ENCODE measurements at places on chromosomes 12 and 14.

- no peaks in the 10 kb centered on the region for H3K36me3 ChIP-seq
- H3K27me3 ChIP-seq = peaks cover 13% of the 10 kb centered on the region
- peaks cover 6% of the 10 kb centered on the region for H3K4me1 ChIP-seq
- peak overlapping the region; percentile 88 for H3K27ac ChIP-seq
- DNase-seq = peak; percentile 85
Measured at GRCh38 chr14:36503771-36504741, 16.0 kb downstream of the NKX2-1 start.

DNA sequence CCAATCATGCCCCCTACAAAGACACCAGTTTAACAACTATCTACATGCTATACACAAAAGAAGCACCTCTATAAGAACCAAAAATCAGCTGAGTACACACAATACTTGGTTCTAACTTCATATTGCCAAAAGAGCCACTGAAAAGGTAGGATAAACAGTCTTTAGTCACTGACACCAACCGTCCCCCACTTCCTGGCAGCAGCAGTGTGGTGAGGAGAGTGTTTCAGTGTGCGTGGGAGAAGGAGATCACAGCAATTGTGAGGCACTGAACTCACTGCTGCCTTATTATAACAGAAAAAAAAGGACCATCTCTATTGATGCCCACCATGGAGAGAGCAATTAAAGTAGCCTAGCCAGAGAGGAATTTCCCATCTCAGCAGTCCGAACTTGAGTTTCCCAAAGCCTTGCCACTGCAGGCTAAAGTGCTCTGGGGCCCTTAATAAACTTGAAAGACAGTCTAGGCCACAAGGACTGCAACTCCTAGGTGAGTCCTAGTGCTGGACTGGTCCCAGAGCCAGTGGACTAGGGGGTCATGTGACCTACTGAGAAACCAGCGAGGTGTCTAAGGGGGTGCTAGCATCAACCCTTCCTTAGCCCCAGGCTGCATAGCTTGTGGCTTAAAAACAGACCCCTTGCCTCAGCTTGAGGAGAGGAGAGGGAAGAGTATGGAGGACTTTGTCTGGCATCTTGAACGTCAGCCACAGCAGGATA, 37.1 kb upstream of the LMNTD1 start:
- DNase-seq = no peak
- H3K4me1 ChIP-seq = no peaks in the 10 kb centered on the region
- H3K27ac ChIP-seq = no peak overlapping the region
- no peaks in the 10 kb centered on the region for H3K36me3 ChIP-seq

DNA sequence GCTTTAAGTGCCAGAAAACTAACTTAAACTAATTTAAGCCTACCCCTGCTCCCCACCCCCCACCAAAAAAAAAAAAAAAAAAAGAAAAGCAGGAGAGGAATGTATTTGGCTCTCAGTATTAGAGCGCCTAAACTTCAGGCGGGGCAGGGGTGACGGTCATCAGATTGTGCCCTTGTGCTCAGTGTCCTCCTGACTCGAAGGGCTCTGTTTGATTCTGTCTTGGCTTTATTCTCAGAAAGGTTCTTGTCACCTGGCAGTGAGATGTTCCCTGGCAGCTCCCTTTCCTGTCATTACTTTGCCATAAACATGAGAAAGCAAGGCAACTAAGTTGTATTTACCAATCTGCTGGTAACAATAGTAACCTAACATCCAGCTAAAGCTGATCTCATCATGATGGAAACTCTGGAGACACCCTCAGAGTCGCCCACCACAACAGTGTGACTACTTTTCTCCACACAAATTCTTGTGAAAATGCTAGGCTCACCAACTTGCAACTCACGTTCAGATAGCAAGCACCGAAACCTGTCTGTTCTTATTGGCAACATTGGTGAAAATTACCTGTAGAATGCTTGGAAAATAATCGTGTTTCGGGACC, 39.0 kb upstream of the WNK1 start:
- H3K4me1 ChIP-seq = no peaks in the 10 kb centered on the region
- DNase-seq = no peak
- H3K4me3 ChIP-seq = no peak overlapping the region
- H3K36me3 ChIP-seq = no peaks in the 10 kb centered on the region
- H3K27ac ChIP-seq = no peak overlapping the region

DNA sequence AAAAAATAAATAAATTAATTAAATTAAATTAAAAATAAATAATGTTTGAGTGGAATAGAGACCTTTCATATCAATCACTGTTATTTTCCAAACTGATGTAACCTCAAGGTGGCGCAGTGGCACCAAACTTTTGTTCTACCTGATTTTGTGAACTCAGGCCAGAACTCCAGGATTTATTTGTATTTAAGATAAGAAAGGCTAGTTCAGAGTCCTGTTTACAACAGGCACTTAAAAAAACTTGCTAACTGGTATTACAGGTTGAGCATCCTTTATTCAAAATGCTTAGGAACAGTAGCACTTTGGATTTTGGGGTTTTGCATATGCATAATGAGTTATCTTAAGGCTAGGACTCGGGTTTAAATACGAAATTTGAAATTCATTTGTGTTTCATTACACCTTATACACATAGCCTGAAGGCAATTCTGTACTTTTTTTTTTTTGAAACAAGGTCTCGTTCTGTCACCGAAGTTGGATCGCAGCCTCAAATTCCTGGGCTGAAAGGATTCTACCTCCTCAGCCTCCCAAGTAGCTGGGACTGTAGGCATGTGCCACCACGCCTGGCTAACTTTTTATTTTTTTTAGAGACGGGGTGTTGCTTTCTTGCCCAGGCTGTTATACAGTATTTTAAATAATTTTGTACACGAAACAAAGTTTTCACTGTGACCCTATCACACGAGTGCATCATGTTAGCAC, 32.4 kb downstream of the YY1 start:
- H3K27ac ChIP-seq = no peak overlapping the region
- no peak overlapping the region for H3K4me3 ChIP-seq
- H3K4me1 ChIP-seq = peaks cover 13% of the 10 kb centered on the region
- H3K27me3 ChIP-seq = no peaks in the 10 kb centered on the region
- peaks cover under 1% of the 10 kb centered on the region for H3K36me3 ChIP-seq
